ENCODE measurements at places on chromosomes 3 and 15.

DNA sequence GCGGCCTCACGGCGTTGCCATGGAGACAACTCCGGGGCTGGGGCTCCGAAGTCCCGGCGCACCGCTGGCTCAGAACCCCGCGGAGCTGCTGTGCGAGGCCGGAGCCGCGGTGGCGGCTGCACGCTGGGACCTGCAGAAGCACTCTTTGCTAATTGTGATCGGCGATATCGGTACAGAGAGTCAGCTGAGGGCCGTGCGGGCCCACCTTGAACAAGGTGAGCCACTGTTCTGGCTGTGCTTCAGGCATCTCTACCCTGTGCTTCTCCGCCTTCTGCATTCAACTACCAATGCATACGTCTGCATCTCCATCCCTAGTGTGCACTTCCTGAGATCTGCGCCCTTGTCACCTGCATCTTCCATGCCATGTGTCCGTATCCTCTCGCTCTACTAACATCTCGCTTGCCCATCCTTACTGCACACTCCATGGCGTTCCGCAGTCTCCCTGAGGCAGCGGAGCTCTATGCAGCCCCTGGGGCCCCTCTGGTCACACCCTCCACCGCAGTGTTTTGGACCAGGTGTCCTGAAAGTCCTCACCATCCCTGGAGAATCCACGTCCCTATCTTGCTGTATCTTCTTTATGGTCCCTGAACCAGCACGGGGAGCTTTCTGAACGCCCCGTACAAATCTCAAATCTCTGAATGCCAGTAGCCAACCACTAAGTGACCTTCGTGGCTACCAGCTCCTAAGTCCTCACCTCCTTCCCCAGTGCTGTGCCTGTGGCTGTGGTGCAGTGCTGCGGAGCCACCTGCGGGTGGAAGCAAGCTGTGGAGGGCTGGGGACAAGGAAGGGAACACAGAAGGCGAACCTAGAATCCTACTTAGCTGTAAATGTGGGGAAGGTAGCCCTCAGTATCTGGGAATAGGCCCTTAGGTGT, 6.2 kb upstream of the MAP1A start:
- no peak for DNase-seq

- DNase-seq: no peak
Observed at GRCh38 chr15:63067976-63068743, 25.6 kb downstream of the TPM1 start.

GRCh38 chr3:194281306-194281705, 69.8 kb downstream of the CPN2 start:
- DNase-seq: no peak

- no peak for DNase-seq
Observed at GRCh38 chr15:31358957-31359701, 32.5 kb downstream of the KLF13 start.

DNA sequence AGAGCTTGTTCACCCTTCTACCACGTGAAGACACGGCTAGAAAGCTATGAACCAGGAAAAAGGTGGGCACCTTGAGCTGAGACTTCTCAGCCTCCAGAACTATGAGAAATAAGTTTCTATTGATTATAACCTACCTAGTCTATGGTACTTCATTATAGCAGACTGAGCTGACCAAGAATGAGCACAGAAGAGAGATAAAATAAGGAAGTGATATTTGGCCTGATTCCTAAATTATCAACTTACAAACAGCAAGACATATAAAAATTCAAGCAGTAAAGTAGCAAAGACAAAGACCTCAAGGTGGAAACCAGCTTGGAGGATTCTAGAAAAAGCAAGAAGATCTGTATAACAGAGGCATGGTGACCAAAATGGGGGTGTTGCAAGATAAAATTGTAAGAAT, 63.9 kb upstream of the OSTN start:
- no peak for DNase-seq

DNA sequence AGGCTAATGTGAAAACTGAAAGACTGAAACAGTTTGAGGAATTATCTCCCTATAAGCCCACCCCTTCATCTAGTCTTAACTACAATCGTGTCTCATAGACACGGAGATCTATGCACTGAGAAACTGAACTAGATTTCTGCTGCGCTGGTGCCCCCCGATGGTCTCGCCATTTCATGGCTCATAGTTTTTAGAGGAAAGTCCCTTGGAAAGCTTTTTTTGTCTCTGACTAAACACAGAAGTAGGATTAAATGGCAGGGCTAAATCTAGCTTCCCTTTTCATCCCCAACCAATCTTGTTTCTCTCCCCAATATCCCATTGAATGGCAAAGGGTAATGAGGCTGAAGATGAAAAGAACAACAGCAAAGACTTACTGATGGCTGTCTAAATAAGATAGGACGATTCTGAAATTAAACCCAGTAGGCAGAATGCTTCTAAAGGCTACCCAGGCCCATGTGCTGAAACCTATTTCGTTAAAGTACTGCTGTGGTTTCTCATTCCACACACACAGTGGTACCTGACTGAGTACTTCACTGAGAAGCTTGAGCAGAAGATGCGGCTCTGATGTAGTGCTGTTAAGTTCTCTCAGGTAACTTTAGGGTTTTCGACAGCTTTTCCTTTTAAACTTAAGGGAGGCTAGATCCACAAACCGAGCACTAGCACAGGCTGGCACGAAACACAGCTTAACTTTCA, 142.7 kb downstream of the GADL1 start:
- DNase-seq: no peak

DNA sequence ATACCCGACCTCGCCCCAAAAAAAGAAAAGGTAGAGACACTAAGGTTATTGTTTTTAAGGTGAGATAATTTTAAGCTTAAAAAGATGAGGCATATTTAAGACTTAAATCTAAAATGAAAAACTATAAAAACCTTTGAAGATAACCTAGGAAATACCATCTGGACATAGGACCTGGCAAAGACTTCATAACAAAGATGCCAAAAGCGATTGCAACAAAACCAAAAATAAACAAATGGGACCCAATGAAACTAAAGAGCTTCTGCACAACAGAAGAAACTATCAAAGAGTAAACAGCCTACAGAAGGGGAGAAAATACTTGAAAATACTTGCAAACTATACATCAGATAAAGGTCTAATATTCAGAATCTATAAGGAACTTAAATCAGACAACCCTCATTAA, 80.9 kb downstream of the TMCC1 start:
- no peak for DNase-seq

GRCh38 chr3:74331711-74332110, 282.7 kb downstream of the CNTN3 start:
- DNase-seq: no peak

DNA sequence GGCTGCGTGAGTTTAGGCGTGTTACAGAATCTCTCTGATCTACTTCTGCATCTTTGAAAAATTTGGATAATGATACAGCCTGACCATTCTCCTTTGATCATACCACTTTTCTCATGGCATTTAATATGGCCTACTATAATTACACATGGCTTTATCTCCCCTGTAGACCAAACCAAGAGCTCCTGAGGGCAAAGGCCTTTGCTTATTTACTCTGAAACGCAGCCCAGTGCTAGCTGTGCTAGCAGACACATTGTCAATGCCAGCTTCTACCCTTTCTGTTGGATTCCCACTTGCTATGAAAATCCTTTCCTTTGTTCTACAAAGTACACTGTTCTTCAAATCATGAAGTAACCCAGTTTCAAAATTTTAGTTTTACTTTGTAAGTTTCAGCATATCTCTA, 16.5 kb upstream of the VGLL4 start:
- no peak for DNase-seq

GRCh38 chr15:84736375-84736774, 12.0 kb upstream of the ZNF592 start:
- DNase-seq: no peak

DNA sequence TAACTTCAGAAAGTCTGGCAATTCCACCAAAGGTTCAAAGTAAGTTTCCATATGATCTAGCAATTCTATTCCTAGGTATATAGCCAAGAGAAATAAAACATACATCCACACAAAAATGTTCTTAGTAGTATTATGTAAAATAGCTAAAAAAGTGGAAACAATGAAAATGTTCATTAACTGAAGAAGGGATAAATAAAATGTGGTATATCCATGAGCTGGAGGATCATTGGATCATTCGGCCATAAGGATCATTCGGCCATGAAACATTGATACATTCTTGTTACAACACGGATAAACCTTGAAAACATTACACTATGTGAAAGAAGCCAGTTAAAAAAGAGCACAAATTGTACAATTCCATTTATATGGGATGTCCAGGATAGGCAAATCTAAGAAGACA, 2.4 kb downstream of the KPNA4 start:
- DNase-seq: no peak

- no peak for DNase-seq
Observed at GRCh38 chr15:82306791-82307713, 42.2 kb downstream of the GOLGA6L10 start.

DNA sequence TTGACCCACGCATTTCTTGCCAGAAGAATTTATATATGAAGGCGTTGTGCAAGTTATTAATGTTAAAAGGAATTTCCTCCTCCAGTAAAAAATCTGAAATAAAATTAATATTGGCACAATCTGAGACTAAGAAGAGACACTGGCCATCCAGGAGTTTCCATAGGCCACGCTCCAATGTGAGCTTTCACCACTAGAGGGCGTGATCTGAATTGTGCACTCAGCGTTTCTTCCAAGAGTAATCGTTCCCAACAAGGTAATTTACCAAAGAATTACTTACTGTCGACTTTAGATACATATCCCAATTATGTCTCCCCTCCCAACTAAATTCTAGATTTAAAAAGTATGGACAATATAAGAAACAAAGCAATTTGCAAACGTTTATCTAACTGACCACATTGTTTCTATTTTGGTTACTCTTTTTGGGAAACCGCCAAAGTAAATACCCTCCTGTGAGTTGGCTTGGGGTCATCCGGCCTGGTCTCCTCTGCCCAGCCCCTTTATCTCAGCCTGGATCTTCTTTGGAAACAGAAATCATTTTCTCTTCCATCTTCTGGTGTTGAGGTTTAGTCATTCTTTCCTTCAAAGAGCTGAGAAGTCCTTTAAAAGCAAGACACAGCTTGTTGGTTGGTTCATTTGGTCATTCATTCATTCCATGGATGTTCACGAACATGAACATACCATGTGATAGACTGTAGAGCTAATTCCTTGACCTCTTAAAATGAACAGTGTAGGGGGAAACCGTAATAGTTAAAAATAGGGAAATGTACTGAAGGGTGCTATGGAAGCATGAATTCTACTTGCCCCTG, 26.2 kb downstream of the POLR2M start:
- DNase-seq: no peak

GRCh38 chr15:77575203-77575934, 57.3 kb downstream of the LINGO1 start:
- no peak for DNase-seq

- no peak for DNase-seq
Observed at GRCh38 chr15:22960126-22960525, 20.0 kb downstream of the CYFIP1 start.

- no peak for DNase-seq
Observed at GRCh38 chr3:101928890-101929289, 79.6 kb downstream of the NFKBIZ start.

DNA sequence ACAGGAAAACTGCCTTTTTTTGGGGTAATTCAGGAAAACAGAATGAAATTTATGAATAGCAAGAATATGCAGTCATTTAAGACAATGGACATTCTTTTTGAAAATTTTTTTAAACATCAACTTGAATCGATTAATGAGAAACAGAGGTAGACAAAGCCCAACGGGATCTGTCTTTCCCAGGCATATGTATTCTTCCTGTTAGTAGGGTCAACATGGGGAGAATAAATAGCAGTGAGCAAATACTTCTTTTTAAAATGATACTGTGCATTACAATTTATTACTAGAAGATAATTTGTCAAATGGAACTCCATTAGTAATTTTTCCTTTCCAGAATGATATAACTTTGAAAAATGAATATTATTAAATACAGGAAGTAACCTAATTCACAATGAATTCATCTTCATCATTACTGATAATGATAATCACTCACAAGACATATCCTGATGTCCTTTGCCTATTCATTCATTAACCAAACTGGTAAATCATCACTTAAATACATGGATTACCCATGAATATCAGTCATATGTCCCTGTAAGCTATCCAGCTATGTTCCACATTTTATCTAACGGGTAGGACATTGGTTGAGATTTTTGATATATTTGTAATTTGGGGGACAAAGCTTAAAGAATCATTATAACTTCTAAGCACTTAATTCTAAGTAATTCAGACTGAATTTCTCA, 209.2 kb upstream of the CDIN1 start:
- no peak for DNase-seq

- DNase-seq: no peak
Observed at GRCh38 chr15:94743668-94744067, 512.3 kb downstream of the MCTP2 start.

GRCh38 chr3:45185052-45185451, 38.9 kb upstream of the CDCP1 start:
- no peak for DNase-seq

- no peak for DNase-seq
Observed at GRCh38 chr3:76900596-76900995, 139.3 kb upstream of the ROBO2 start.

GRCh38 chr3:14490831-14491230, 49.3 kb downstream of the GRIP2 start:
- no peak for DNase-seq

DNA sequence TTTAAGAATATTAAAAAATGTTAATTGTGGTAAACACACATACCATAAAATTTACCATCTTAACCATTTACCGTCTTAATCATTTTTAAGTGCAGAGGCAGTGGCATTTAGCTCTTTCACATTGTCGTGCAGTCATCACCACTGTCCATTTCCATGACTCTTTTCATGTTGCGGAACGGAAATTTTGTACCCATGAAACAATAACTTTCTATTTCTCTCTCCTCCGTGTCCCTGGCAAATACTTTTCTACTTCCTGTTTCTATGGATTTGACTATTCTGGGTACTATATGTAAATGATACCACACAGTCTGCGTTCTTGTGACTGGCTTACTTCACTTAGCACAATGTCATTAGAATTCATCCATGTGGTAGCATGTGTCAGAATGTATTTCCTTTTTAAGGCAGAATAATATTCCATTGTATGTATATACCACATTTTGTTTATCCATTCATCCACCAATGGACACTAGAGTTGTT, 27.9 kb downstream of the AKAP13 start:
- DNase-seq: no peak

DNA sequence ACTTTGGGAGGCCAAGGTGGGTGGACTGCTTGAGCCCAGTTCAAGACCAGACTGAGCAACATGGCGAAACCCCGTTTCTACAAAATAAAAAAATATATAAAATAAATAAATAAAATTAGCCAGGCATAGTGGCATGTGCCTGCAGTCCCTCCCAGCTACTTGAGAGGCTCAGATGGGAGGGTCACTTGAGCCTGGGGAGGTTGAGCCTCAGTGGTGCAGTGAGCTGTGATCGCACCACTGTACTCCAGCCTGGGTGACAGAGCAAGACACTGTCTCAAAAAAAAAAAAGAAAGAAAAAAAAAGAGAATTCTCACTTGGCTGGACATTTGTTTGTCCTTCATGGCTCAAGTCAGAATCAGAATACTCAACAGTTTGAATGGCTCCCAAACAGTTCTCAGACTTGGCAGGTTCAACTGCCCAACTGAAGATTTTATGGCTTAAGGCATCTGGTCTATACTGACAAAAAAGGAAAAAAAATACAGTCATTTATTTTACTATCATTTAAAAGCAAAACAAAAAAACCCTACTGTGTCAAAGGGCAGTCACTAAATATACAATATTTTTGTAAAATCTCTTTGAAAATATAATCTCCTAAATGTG, 106.6 kb downstream of the FBXL22 start:
- no peak for DNase-seq

- no peak for DNase-seq
Observed at GRCh38 chr3:46571684-46572083, 5.6 kb upstream of the LRRC2 start.

Data from AG04449 (cell line).